ENCODE measurements at places on chromosomes 12 and 14.

DNA sequence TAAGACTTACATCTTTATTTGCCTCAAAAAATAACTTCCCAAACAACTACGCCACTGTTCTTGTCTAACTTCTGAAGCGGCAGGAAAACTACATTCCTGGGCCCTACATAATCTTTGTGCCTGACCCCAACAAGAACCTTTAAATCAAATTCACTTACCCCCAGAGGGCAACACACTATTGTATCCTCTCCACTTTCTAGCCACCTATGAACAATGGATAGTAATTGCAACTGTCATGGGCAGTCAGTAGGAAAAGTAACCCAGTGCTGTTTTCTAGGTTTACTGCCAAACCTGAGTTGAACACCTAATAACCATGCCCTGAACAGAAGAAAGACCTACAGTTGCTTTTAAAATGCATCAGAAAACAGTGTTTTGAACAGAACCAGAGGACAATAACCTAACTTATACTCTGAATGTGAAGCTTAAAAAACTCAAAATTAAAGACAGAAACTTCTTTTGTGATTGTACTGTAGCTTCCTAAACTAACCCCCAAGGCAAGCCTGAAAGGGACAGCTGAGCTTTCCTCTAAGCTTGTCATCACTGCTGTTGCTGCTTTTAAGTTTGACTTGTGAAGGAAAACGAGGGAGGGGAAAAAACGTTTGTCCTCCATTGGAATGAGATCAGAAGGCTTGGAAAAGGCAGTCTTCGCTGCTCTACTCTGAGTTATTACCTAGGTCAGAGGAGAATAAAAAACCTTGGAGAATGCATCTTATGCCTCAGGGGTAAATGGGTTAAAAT, 195.7 kb downstream of the SOX5 start:
- peak; percentile 22 for DNase-seq

DNA sequence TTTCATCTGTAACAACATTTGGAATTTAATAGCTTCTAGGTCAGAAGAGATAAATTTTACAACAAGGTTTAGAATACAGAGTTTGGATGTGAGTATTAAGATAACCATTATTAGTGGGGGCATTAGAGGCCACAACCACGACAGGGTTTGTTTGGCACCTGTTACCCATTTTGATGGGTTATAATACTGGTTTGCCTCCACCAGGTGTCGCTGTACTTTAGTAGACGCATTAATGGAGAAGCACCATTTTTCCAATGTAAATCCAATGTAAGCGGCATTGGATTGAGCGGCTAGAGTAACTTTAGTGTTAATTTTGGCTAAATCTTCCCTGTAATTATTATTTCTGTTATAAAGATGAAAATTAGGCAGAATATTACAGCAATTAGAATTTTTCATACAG, 136.2 kb downstream of the SLCO1B3 start:
- DNase-seq = peak; percentile 66

DNA sequence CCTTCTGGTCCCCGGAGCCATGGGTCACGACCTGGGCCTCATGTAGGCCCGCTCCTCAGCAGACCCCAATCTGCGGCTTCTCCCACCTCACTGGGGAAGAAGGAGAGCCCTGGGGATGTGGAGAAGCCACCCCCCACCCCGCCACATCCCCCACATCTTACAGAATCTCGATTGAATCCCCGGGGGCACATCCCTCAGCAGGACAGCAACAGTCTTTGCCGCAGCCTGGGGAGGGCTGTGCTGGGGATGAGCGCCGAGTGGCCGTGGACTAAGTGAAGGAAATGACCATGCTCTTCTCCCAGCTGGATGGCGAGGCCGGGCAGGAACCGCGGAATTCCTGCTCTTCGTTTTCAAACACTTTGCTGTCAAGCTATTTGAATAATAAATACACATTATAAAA, 169.0 kb upstream of the RTL1 start:
- DNase-seq = no peak

DNA sequence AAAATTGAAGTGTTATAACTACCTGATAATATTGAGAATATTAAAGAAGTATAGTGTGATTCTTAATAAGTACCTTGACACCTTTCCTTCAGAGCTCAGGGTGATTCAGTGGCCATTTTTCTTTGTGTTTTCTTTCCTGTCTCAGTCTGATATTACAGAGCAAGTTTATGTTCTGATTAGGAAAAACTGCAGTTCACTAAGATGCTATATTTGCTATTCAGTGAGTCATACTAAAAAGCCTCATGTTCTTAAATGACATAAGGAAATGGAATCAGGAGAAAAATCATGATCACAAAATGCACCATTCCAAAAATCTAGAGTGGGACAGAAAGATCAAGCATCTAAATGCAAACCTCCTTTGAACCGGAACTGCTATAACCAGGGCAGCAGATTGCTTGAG, 390.6 kb upstream of the ATP2B1 start:
- no peak for DNase-seq

- DNase-seq = no peak
Observed at GRCh38 chr14:50031602-50032313, 84.6 kb downstream of the VCPKMT start.

DNA sequence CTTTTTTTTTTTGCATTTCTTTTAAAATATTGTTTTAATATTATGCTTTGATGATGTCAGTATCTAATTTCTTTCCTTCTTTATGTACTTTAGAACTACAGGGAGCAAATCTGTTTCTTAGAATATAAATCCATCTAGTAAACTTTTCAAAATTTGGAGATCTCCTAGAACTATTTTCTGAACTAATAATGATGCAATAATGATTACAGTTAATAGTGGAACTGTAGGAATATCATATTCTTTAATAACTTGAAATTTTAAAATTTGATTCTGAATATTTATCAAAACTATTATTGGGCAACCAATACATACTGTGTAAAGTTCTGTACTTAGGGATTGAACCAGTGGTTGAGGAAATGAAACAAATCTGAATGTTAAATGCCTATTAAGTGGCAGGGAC, 23.1 kb upstream of the PMCH start:
- no peak for DNase-seq

DNA sequence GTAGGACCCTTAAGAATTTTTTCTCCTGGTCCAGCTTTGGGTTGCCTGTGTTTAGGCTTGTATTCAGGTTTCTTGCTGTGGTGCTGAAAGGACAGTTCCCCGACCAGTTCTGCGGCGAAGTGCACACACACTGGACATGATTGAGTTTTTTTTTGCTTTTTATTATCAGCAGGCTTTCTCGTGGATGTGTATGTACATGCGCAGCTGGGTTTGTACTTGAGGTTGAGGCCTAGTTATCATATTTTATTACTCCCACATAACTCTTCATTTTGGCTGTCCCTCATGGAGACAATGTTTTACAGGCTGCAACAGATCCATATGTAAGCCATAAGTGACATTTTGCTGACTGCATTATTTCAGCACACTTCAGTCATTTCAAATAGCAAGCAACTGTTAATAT, 2.5 kb downstream of the SCN8A start:
- DNase-seq = peak; percentile 44

DNA sequence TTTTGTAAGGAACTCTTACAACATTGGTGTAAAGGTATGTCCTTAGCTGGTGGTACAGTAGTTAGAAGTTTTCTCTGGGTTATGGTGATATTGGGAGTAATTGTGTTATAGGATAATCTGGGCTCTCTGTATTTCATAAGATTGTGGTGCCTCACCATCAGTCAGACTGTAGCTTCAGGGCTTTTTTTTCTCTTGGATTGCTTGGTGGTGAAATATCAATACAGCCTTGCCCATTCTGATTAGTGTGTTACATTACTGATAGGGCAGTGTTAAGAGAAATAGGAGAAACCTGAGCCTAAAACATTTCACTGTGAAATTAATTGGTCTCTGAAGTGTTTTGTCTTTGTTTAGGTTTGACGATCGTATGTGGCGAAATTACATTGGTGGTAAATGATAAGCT, 71.0 kb downstream of the RCOR1 start:
- DNase-seq = no peak

DNA sequence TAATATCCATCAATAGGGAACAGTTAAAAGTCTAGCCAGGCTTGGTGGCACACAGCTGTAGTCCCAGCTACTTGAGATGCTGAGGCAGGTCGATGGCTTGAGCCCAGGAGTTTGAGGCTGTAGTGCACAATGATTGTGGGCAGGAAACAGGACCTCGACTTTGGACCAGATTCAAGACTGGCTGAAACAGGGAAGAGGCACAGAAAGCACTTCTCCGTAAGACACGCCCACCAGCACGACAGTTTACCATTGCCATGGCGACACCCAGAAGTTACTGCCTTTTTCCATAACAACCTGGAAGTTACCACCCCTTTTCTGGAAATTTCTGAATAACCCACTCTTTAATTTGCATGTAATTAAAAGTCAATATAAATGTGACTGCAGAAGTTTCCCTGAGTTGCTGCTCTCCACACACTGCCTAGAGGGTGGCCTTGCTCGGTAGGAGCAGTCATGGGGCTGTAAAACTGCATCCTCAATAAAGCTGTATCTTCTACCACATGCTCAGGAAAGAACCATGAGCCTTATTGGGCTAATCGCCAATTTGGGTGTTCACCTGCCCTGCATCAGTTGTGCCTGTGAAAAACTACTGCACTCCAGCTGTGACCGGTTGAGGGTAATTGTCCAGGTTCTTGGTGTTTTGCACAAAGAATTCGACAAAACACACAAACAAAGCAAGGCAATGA, 4.6 kb upstream of the LRRC23 start:
- DNase-seq = no peak

- DNase-seq = no peak
Observed at GRCh38 chr14:66233591-66233990, 252.6 kb upstream of the CCDC196 start.

DNA sequence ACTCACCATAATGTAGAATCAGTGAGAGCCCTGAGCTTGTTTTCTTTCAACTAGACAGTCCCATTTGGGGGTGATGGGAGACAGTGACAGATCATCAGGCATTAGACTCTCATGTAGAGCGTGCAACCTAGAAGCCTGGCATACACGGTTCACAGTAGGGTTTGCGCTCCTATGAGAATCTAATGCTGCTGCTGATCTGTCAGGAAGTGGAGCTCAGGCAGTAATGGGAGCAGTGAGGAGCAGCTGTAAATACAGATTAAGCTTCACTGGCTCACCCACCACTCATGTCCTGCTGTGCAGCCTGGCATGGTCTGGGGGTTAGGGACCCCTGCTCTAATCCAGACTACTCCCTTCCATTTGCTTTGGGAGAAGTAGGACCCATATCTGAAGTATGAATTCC, 55.6 kb downstream of the FNTB start:
- no peak for DNase-seq

DNA sequence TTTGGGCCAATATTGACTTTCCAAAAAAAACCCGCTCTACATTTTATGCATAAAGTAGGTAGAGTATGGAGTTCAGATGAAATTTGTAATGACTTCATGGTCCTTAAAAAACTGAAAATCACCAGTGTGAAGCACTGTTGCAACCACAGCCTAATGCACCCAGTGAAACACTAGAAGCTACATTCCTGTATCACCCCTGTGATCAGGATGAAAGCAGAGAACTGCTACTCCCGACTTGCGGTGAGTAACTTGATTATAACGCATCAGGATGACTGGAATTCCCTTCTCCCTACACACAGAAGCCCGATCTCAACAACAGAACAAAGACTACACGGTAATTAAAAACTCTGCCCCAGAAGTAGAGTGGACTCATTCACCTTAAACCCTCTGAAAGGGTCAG, 33.8 kb downstream of the SPTB start:
- DNase-seq = no peak

DNA sequence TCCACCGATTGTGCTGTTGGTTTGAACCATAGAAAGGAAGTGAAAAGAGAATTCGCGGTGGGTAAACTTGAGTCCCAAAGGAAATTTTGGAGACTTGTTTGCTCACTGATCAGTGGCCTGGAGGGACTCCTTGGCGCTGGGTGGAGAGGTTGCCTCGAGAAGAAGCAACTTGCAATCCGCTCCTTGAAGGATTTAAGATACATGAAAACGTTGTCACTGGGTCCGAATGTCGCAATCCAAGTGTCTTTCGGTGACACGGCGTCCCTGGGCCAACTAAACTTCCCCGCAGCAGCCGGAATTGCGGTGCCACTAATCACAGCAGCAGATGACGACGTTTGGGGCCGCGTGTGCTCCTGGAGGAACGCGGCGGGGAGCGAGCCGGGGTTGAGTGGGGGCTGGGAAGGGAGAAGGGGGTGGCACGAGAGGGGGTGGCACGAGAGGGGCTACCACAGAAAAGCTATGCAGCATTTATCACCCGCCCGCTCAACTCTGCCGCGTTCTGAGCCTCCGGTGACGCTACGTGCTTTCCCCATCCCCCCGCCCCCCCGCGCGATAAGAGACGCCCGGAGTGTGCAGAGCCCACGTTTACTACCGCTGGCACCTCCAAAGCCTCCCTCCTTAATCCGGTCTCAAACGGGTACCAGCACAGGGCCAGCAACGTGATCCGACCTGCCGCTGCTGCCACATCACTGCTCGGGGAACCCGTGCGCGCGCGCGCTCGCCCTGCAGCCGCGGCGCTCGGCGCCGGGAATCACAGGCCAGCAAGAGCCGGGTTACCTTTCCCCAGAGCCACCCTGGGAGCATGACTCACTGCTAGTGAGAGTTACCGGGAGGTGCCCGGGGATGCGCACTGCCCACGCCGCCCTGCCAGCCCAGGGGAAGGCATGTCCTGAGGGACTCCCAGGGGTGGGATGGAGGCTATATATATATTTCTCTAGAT, 833 bp upstream of the BHLHE41 start:
- DNase-seq = peak; percentile 80

GRCh38 chr12:47797441-47797840, 22.3 kb downstream of the HDAC7 start:
- peak; percentile 59 for DNase-seq

GRCh38 chr12:1857821-1858220, 37.5 kb downstream of the LRTM2 start:
- no peak for DNase-seq

- DNase-seq = no peak
Observed at GRCh38 chr14:50853891-50854290, 18.0 kb upstream of the ABHD12B start.

DNA sequence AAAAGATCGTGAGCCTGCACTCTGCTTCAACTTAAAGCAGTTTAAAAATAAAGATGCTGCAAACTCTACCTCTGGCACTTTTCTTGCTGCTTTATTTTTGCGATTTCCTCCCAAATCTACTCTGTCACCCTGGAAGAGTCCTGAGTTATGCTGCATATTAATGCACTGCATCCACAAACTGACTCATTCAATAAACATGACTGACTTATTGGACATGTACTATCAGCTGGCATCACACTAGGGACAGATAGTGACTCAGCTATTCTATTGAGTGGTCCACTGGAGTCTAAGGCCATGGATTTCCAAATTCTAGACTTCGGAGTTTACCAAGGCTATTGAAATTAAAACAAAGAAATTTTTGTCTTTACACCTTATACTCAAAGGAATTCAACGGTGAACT, 90.7 kb upstream of the PTPRR start:
- DNase-seq = no peak

- DNase-seq = no peak
Observed at GRCh38 chr12:47752552-47752951, 6.1 kb downstream of the RAPGEF3 start.

Measured in SK-MEL-5 (cell line).